T-helper 2 cell treated with Interferon-gamma antibody and Interleukin-4, amounts not matched to agents 5 μg/mL and 100 μg/mL, for 36 hours (primary cell): ENCODE measurements at places on chromosomes 5 and 9.

GRCh38 chr5:98656125-98656795, 117.2 kb upstream of the RGMB start:
- H3K27me3 ChIP-seq: no peaks in the 10 kb centered on the region
- DNase-seq: no peak
- H3K4me3 ChIP-seq: no peak overlapping the region
- no peak overlapping the region for H3K27ac ChIP-seq

DNA sequence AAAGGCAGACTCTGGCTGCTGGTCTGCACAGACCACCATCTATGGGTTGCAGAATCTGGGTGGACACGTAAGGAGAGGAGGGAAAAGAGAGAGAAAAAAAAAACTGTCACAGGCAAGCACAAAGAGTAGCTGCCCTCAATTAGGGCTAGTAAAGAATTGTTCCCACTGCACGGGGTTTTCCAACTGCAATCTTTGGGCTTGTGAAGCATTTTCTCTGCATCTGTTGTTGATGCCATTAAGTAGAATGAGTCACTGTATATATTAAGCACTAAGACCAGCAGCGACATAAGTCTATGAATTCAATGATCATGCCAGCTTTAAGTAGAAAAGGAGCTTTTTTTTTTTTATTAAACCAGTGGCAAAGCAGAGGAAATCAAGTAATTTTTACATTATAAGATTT, 40.2 kb downstream of the MED10 start:
- DNase-seq: no peak
- no peaks in the 10 kb centered on the region for H3K4me1 ChIP-seq
- no peaks in the 10 kb centered on the region for H3K27me3 ChIP-seq
- no peaks in the 10 kb centered on the region for H3K36me3 ChIP-seq
- no peak overlapping the region for H3K4me3 ChIP-seq

- no peaks in the 10 kb centered on the region for H3K36me3 ChIP-seq
- DNase-seq: no peak
- H3K4me3 ChIP-seq: no peak overlapping the region
- no peak overlapping the region for H3K27ac ChIP-seq
- no peaks in the 10 kb centered on the region for H3K27me3 ChIP-seq
Observed at GRCh38 chr9:8694983-8695588, 895.5 kb upstream of the DMAC1 start.

DNA sequence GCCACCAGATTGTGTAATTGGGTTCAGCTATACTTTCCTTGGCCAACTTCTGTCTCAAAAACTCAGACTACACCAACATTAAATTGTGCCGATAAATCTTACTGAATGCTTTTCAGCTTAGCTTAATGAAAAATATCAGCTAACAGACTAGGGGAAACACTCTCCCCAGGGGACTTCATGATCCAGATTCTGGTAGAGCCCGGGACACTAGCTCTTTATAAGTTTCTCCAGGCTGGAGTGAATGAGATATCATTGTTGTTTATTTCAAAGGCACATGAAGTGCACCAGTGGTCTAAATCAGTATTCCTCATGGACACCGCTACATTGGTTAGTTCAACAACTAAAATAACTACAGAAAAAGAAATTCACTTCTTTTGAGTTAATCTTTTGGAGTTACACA, 10.5 kb upstream of the LHFPL2 start:
- no peak overlapping the region for H3K4me3 ChIP-seq
- DNase-seq: no peak
- no peak overlapping the region for H3K27ac ChIP-seq
- H3K4me1 ChIP-seq: no peaks in the 10 kb centered on the region
- no peaks in the 10 kb centered on the region for H3K36me3 ChIP-seq
- H3K27me3 ChIP-seq: peaks cover 29% of the 10 kb centered on the region

GRCh38 chr9:138022121-138022741, 144.6 kb downstream of the CACNA1B start:
- H3K4me1 ChIP-seq: no peaks in the 10 kb centered on the region
- no peak overlapping the region for H3K4me3 ChIP-seq
- peaks cover 25% of the 10 kb centered on the region for H3K27me3 ChIP-seq
- no peak for DNase-seq
- no peak overlapping the region for H3K27ac ChIP-seq

- no peaks in the 10 kb centered on the region for H3K27me3 ChIP-seq
- H3K4me3 ChIP-seq: no peak overlapping the region
- no peaks in the 10 kb centered on the region for H3K36me3 ChIP-seq
- no peak for DNase-seq
Observed at GRCh38 chr5:139178935-139179334, 19.2 kb downstream of the SIL1 start.
